Stimulated activated CD8-positive, alpha-beta memory T cell treated with anti-CD3 and anti-CD28 coated beads, Interleukin-12 subunit alpha, Interleukin-12 subunit beta, amount 100 ng/mL, for 4 hours (primary cell): ENCODE measurements at places on chromosomes 5 and 9.
A peak's percentile ranks its signal among the peaks of the same experiment; 100 is the strongest.

GRCh38 chr9:70617033-70617828, 202.8 kb upstream of the KLF9 start:
- no peak for DNase-seq

DNA sequence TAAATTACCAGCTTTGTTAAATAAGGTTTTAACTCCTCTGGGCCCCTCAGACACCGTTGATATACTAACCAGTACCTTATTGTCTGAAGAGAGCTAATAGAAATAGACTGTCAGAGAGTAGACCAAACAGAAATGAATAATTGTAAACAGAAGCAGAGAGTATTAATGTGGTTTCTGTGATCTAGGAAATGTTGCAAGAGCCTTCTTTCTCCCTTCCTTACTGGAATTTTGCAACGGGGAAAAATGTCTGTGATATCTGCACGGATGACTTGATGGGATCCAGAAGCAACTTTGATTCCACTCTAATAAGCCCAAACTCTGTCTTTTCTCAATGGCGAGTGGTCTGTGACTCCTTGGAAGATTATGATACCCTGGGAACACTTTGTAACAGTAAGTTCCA, 5.1 kb downstream of the TYRP1 start:
- DNase-seq, result no peak

- no peak for DNase-seq
Measured at GRCh38 chr9:121640076-121640475, 11.4 kb upstream of the DAB2IP start.

GRCh38 chr5:146607659-146608332, 91.8 kb upstream of the GPR151 start:
- DNase-seq, result no peak

- no peak for DNase-seq
Measured at GRCh38 chr5:164741376-164741775, 1236.0 kb downstream of the MAT2B start.

GRCh38 chr5:139273572-139274289, 19.8 kb upstream of the MATR3 start:
- DNase-seq, result peak; percentile 79

GRCh38 chr5:37940931-37941623, 101.2 kb upstream of the GDNF start:
- no peak for DNase-seq

GRCh38 chr5:78592735-78593386, 55.7 kb downstream of the LHFPL2 start:
- no peak for DNase-seq

- no peak for DNase-seq
Measured at GRCh38 chr9:120291050-120291449, 288.9 kb downstream of the CDK5RAP2 start.

- DNase-seq, result no peak
Measured at GRCh38 chr9:19145881-19146280, 18.6 kb upstream of the PLIN2 start.

GRCh38 chr5:133794771-133795415, 173.5 kb downstream of the C5orf15 start:
- DNase-seq, result no peak

GRCh38 chr9:77597057-77597456, 51.1 kb downstream of the GNA14 start:
- no peak for DNase-seq

GRCh38 chr9:137270929-137271695, 6.4 kb upstream of the TOR4A start:
- DNase-seq, result no peak

DNA sequence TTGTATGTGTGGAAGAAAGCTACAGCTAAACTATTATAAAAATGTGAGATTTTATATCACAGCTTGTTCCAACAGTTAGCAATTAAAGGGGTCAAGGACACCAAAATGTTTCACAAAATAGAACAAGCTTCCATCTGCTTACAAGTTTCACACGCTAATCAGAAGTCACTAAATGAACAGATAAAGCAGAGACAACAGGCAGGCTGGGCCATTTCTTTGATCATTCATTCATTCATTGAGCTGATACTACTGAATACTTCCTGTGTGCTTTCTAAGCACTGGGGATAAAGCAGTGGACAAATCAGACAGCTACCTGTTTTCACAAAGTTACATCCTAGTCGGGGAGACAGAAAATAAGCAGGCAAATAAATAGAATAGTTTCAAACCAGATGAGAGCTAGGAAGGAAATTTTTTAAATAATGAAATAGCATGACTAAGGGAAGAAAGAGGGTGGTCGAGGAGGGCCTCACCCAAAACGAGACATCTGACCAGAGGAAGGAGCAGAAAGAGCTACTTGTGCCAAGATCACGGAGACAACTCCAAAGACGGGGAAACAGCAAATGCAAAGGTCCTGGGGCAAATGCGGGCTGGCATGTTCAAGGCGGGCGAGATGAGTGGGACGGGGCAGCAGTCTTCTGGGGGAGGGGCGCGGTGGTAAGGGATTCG, 1.2 kb downstream of the MAPK9 start:
- DNase-seq, result no peak

DNA sequence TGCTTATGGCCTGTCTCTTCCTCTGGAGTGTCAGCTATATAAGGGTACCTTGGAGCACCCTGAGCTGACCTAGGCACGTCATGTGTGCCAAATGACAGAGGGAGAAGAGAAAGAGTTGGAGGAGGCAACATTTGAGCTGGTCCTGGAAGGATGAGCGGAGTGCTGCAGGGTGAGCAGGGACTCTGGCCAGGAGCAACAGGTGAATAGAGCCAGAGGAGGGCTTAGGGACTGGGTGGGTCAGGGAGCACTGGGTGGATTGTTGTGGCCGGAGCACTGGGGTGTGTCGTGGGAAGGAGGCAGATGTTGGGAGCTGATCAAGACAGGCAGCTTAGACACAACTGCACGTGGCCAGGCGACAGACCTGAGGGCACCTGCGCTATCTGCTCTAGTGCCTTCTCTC, 43.6 kb downstream of the TSPAN17 start:
- DNase-seq, result no peak

- DNase-seq, result no peak
Measured at GRCh38 chr9:17730899-17731298, 152.0 kb downstream of the SH3GL2 start.

DNA sequence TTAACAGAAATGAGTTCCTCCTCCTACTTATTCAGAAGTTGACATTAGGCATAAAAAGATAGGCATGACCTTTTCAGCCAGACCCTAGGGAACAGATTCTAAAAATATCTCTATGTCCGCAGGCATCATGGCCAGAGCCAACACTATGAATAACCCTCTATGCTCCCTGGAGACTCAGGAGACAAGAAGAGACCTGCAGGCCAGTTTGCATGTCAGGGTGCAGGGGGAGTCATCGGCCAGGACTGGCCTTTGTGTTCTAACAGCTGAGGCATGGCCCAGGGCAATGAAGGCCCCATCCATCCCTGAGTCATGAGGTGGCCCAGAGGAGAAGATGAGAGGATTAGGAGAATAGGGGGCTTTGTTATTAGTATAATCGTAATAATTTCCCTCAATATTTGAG, 93.8 kb downstream of the TMEM215 start:
- no peak for DNase-seq

DNA sequence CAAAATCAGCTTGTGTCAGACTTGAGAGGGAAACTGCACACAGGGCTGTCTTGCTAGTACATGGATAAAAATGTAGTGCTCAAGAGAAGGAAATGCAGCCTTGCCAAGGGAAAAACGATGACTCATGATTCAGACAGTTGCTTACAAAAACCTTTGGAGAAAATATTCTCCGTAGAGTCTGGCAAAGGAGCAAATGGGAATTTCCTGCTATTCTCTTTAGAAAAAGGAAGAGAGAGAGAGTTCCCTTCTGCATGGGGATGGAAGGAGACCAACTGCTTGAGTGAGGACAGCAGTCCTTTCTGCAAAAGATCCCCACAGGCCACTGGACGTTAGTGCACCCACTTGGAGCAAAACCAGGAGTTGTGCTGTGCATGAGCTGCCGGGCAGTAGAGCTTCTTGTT, 7.6 kb downstream of the IFNB1 start:
- no peak for DNase-seq

DNA sequence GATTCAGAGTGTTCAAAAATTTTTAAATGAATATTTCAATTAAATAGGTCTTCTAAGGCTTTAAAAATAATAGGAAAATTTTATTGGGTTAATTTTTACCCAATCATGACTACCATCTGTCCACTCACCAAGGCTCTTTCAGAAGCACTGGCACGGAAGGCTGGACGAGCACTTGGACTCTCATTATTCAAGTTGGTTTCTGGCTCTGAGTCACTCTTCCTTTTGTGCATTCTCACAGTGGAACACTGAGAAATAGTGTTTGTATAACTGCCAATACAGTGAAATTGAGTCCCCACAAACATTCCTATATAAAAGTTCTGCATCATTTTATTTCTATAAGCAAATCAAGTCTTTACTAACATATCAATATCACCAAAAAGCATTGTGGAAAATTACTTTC, 1149.0 kb downstream of the EFNA5 start:
- DNase-seq, result no peak

- DNase-seq, result no peak
Measured at GRCh38 chr5:133918731-133919130, 49.7 kb downstream of the C5orf15 start.

GRCh38 chr9:119795395-119795794, 426.2 kb upstream of the BRINP1 start:
- no peak for DNase-seq

GRCh38 chr9:78677326-78677725, 380.4 kb downstream of the PSAT1 start:
- no peak for DNase-seq

- no peak for DNase-seq
Measured at GRCh38 chr5:138955671-138956295, 80.6 kb upstream of the LRRTM2 start.

GRCh38 chr5:147479444-147479843, 30.4 kb downstream of the DPYSL3 start:
- DNase-seq, result no peak

- no peak for DNase-seq
Measured at GRCh38 chr9:128068386-128069205, 564 bp downstream of the SLC25A25 start.

DNA sequence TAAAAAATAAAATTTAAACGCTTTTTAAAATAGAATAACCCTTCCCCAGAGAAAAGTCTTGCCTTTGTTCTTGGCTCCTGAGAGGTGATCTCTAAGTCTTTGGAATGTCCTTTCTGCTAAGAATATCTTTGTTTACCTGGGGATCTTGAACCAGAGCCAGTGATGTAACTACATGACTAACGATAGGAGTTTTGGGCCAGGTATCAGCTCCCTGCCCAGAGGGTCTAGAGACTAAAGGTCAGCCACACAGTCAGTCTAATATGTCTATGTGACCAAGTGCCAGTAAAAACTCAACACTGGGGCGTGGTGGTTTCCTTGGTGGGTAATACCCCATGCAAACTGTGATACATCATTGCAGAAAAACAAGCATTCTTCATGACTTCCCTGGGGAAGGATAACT, 1351.9 kb upstream of the C9orf72 start:
- DNase-seq, result no peak

DNA sequence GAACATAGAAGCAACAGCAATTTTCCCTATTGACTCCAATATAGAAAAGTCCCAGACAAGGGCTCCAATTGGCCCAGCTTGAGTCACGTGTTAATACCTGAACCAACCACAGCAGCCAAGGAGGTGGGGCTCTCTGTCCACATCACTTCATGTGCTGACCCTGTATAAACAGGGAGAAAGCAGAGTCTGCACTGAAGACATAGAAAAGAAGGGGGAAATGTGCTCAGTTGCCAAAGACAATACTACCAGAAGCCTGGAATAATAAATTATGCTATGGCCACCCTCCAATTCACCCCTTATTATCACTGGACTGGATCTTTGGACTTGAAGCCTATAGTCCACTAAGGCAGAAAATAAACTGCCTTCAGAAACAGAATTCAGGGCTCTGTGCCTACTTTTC, 275.4 kb downstream of the EPB41L4A start:
- no peak for DNase-seq

DNA sequence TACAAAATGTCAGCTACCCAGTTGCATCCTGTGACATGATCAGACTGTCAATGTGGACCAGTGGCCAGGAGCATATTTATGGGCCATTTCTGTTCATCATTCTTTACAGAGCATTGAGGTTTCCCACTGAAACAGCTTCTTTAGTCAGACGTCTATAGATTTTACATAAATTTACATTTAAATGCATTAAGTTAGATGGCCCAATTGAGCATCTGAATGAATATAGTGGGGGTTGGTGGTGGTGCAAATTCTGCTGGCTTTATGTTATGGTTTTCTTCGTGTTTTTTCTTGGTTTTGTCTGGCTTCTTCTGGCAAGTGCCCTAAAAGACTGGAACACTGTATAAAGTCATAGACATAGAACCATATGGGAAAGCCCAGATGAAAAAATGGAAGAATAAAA, 214.1 kb downstream of the PJA2 start:
- DNase-seq, result no peak

- DNase-seq, result no peak
Measured at GRCh38 chr9:127065592-127065991, 56.8 kb downstream of the ANGPTL2 start.
